ENCODE measurements at places on chromosomes 1 and 21. TPM values are rescaled to one million over a fixed set of nuclear protein-coding genes. Genes with fewer than 3 reads are reported as not detected.

Gene RHD
- 0.09 TPM for polyA plus RNA-seq

Gene JMJD4
- 17.3 TPM for polyA plus RNA-seq

Gene CD84
- polyA plus RNA-seq: not detected

Gene DENND4B
- polyA plus RNA-seq: 24.3 TPM

Gene CASQ1
- polyA plus RNA-seq: 0.09 TPM

Gene OR10J1
- not detected for polyA plus RNA-seq

Gene GNAT2
- polyA plus RNA-seq: not detected

GRCh38 chr1:186819563-186819962, 9.2 kb upstream of the PLA2G4A start:
- no peak for DNase-seq

DNA sequence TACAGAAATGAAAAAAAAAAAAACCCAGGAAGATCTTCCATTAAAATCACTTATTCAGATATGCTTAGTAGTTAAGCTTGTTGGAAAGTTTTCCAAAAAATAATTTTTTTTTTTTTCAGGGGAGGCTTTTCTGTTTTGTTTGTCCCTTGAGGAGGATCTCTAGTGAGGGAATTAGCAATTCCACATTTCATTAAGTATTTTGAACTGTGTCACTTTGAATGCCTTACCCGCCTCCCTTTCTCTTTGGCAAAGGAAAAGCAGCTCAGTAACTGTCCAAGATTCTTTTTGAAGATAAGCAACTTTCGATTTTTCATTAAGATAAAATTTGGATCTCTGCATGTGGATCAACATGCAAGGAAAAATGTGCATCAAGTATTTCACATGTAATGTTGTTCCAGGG, 1.8 kb downstream of the NTNG1 start:
- DNase-seq: no peak

GRCh38 chr1:59354709-59355337, 57.9 kb downstream of the FGGY start:
- DNase-seq: no peak

- DNase-seq: no peak
These were observed 188.6 kb upstream of the VAMP3 start for GRCh38 chr1:7582460-7582972.

- peak; percentile 47 for DNase-seq
These were observed at the start of gene KIF26B for GRCh38 chr1:245154429-245155271. Gene KIF26B (plus strand): TSS chr1:245154985. CDS start chr1:245155425, 440 bp downstream.
